Stimulated activated CD8-positive, alpha-beta memory T cell treated with anti-CD3 and anti-CD28 coated beads, Interleukin-4, amount 100 ng/mL, for 1 hour (primary cell): ENCODE measurements at places on chromosomes 5 and 9.

- no peak for DNase-seq
Measured at GRCh38 chr5:79878721-79879336, 112.2 kb downstream of the MTX3 start.

DNA sequence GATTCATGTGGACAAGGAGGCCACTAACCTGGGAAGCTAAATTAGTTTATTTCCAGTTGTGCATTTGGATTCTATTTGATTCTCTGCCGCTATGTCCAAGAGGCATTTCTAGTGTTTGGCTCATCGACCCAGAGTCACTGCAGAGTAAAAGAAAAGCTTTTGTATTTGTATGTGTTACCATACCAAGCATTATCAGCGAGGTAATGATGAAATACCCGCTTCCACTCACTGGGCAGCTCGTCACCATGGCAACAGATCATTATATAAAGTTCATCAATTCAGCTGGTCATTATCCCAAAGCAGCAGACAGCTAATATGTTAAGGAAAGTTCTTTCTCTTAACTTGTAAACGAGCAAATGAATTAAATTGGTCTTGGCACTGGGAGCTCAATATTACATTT is 380.3 kb downstream of the SEMA5A start:
- no peak for DNase-seq

- no peak for DNase-seq
Measured at GRCh38 chr5:74166064-74166463, 474.5 kb downstream of the ENC1 start.

- no peak for DNase-seq
Measured at GRCh38 chr5:33205079-33205478, 235.7 kb upstream of the TARS1 start.

DNA sequence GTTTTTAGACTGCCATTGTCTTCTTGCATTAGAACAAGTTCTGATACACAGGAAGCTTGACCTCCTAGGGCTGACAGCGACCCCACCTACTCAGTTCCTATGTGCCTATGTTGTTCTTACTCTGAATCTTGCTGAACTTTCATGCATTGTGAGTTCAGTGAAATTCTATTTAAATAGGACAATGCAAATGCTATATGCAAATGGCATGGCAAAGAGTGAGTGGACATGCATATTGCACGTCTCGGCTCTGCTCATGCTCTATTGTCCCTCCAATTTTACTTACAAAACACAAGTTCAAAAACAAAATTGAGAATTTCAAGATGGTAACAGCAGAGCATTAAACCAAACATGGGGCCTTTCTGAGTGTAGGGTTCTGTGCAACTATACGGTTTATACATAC is 5.3 kb upstream of the DCP2 start:
- no peak for DNase-seq

DNA sequence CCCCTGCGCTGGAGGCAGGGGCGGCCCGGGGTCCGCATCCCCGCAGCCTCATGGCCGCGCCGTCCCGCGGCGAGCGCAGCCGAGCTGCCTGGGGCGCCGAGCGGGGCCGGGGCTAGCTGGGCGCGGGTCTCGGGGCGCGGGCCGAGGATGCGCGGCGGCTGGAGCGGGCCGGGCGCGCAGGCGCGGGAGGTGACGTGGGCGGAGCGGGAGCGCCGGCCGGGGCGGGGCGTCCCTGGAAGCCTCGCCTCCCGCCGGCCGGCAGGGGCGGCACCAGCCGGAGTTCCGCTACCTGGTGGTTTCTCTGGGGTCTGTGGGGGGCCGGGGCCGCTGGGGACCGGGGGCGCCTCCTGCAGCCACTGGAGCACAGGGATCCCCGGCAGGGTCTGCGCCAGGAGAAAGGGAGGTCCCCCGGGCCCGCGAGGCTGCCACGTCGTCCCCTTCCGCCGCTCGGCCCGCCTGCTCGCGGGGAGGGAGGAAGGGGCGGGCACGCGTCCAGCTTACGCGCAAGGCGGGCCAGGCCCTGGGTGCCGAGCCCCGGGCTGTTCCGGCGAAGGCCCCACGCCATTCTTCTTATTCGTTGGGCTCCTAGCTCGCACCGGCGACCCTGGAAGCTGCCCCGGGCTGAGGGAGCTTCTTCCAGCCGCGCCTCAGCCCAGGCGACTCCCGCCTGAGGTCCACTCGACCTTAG is at the start of gene LPCAT1:
LPCAT1 (minus strand) TSS at position 168 of the 688 bp plus-strand sequence; CDS start at position 52, 116 bp downstream.
- peak; percentile 30 for DNase-seq

GRCh38 chr9:38434365-38434764 is 10.1 kb upstream of the IGFBPL1 start:
- no peak for DNase-seq

GRCh38 chr9:102456562-102456961 is 538.6 kb upstream of the CYLC2 start:
- DNase-seq: no peak

DNA sequence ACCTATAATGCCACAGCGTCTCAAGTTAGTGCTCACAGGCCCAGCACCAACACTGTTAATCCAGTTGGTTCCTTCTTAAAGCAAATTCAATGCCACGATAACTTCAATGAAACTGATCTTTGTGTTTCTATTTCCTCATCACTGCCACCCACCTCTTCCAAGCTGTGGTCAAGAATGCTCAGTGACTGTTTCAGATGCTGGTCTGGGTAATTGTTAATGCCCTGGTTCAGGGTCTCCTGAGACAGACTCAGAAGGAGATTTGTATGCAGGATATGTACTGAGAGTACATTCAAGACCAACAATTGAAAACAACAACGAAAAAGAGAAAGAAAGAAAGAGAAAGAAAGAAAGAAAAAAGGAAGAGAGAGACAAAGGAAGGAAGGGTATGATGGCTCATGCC is 505.3 kb downstream of the TLE4 start:
- DNase-seq: no peak

- no peak for DNase-seq
Measured at GRCh38 chr9:126490214-126490631, 123.5 kb upstream of the LMX1B start.

- no peak for DNase-seq
Measured at GRCh38 chr5:172193872-172194271, at the start of gene EFCAB9. EFCAB9 (plus strand) TSS chr5:172194172; CDS start chr5:172194173, 1 bp downstream.

- DNase-seq: no peak
Measured at GRCh38 chr5:141934099-141934844, 10.6 kb downstream of the DELE1 start.

DNA sequence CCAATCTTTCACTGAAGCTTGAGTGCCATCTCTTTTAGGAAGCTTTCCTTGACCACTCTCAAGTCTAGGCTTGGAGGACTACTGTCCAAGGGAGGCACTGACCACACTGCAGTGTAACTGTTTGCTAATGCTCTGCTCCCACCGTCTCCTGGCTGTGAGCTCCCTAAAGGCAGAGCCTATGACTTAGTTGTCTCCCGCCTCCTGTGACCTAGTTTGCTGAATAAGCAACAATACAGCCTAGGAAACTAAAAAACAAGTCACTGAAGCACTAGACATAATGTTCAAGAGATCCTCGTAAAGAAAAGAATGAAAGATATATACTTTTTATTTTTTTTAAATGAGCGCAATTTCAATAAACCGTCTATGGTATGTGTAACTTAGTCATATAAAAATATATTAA is 31.4 kb downstream of the LIX1 start:
- DNase-seq: no peak

DNA sequence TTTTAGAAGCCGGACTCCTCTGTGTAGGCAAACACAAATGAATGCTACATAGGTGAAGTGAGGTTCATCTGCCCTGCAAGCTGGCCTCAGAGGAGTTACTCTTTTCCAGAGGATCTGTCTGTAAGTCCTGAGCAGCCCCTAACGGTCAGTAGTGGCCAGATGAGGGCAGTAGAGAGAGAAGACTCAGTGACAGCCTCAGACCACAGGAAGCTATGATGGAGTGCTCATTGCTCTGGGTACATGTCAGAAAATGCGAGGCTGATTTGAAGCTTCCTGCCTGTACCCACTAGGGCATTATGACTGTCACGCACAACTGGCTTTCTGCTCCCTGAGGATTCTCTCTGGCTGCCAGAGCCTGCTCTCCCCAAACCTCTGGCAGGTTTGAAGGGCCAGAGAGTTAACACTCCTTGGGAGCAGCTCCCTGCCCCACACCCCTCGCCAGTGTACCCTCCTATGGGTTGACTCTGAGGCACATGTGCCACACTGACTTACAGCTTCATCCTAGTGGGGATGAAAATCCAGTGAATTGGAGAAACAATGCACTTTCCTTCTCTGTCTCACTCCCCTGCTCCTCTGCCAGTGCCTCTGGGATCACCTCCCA is 141.5 kb downstream of the GABRG2 start:
- DNase-seq: no peak

- no peak for DNase-seq
Measured at GRCh38 chr9:113477058-113477457, 13.5 kb downstream of the RGS3 start.

DNA sequence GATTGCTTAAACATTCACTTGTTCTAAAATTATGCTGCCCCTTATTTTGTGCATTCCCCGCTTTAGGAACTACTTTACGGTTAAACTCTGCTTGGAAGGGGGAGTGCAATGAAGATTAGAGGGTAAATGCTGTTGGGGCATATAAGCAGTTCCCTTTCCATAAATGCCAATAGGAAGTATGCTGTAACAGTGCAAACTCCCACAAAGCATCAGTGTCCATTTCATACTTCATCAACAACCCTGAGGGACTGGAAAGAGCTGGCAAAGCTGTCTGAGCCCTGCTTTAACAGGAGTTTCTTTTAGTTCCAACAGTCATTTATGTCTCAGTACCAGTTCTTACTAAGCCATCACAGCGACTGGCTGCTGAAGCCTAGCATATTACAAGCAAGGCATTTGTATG is 1.8 kb downstream of the ACTL7A start:
- DNase-seq: no peak

GRCh38 chr9:135326633-135327152 is 152.9 kb upstream of the PPP1R26 start:
- DNase-seq: no peak

DNA sequence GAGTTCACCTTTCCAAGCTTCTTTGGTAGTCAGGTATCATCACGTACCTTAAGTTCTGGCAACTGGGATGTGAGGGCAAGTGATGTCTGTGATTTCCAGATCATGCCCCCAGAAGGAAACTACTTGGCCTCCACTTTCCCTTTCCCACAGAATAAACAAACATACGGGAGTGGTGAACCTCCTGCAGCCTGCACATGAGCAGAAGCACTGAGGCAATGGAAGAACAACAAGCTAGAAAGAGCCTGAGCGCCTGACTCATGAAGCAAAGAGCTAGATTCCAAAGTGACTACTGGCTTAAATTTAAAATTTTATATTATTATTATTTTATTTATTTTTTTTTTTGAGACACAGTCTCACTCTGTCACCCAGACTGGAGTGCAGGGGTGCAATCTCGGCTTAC is 35.0 kb downstream of the ARL15 start:
- DNase-seq: no peak

GRCh38 chr5:17081142-17081541 is 136.3 kb upstream of the BASP1 start:
- DNase-seq: no peak

- DNase-seq: no peak
Measured at GRCh38 chr5:142175461-142176142, 67.0 kb downstream of the NDFIP1 start.

- DNase-seq: no peak
Measured at GRCh38 chr9:4080921-4081895, 218.7 kb downstream of the GLIS3 start.

DNA sequence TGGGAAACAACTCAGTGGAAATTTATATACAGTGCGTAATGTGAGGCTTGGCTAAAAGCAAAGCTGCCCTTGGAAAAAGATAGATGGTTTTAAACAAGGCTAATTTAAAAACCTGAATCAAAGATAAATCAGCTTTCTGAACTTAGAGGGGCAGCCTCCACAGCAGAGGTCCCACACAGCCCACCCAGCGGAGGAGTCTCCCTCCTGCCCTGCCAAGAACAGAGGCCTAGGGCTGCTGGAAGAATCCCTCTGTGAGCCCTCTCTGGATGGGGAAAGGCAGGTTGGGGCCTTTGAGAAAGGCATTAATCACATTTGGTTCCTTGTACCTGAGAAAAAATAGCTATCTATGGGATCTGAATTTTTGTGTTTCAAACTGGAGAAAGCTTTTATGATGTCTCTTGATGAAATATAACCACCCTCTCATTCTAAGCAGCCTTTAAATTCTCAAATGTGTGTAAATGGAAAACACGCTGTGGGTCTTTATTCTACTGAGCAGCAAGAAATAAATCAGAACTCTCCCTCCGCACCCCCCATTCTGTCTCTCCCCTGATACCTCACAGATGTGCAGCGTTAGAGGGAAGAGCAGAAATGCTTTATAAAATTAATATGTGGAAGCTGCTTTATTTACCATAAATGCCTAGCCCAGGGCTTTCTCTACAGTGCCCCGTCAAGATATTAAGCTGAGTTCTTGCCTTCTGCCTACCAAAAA is 329.2 kb downstream of the EFNA5 start:
- no peak for DNase-seq

- DNase-seq: no peak
Measured at GRCh38 chr5:170161069-170161468, 55.4 kb downstream of the FOXI1 start.
